ENCODE measurements at places on chromosomes 5 and 9. TPM values are rescaled to one million over a fixed set of nuclear protein-coding genes. Genes with fewer than 3 reads are reported as not detected.

The ADAMTS2 gene
- total RNA-seq: not detected

The RNF183 gene
- total RNA-seq: 0.39 TPM

The OSMR gene
- not detected for total RNA-seq

DNA sequence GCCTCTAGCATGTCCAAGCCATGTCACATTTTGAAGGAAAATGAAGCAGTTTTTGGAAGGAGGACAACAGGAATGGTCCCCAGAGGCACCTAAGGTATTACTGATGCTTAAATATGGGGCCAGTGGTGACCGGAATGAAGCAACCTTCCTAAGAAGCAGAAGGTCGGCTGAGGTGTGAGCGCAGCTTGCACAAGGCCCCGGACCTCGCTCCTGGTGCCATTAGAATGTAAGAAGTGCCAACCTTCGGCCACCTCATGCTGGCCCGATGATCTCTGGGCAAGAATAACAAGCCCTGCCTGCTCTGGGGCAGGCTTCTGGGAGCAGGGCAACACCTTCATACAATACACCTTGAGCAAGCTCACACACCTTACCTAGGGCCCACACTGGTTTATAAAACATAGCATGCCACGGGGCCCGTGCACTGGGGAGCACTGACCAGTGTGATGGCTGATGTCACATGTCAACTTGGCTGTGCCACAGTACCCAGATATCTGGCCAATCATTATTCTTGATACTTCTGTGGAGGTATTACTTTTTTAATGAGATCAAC lies 21.9 kb downstream of the SEMA4D start:
- DNase-seq: no peak

GRCh38 chr5:116248432-116248831 lies 163.6 kb downstream of the COMMD10 start:
- DNase-seq: no peak

DNA sequence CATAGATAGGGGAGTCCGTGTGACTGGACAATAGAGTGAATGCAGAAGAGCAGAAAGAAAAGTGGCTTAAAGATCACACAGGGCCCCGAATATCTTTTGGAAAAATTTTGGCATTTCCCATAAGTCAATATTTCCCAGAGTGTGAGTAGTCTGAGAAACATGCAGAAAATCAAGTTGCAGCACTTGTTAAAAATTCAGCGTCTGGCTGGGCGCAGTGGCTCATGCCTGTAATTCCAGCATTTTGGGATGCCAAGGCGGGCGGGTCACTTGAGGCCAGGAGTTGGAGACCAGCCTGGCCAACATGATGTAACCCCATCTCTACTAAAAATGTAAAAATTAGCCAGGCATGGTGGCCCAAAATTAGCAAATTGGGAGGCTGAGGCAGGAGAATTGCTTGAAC lies 227.0 kb downstream of the DRD1 start:
- DNase-seq: no peak

- peak; percentile 28 for DNase-seq
Measured at GRCh38 chr9:94002316-94003140, 47.4 kb upstream of the BARX1 start.

- DNase-seq: no peak
Measured at GRCh38 chr5:109876941-109877669, 187.4 kb downstream of the MAN2A1 start.

DNA sequence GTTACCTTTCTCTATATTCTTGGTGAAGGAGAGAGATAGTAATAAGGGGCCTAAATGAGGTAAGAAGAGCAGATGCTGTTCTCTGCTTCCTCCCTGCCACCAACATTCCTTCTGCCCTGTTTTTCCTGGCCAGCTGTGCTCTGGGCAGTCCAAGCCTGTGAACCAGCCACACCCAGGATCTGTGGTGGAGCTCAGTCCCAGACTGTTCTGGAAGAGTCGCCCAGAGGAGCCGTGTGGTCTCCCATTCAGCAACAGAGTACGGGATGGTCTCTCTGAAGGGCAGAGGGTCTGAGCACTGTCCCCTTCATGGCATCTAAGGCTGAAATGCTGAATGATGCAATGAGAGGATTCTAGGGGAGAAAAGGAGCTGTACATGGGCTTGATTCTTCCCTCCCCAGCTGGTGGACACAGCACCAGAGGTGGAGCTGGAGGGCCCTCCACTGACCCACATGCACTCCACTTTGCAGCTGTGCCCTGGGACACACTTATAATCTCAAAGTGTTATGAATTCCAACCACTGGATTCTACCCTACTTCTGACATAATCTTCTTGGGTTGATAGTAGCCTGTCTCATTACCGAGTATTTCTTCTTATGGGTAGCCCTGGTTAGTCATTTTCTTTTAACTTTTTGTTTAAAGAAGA lies 70.8 kb upstream of the RPS23 start:
- no peak for DNase-seq

DNA sequence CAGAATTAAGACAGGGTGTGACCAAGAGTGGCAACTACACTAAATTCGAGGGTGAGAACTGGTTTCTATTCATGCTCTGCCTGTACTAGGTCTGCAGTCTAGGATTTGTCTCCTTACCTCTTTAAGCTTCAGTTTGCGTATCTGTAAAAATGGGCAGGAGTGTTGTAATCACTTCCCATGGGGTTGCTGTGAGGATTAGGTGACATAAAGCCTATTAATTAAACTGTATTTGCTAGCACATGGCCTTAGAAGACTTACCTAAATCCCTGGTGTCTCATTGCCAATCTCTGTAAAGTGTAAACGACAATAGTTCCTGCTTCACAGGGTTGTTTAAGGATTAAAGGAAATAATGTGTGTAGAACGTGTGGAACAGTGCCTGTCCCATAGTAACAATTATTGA lies 193.6 kb downstream of the DRD1 start:
- no peak for DNase-seq
